ENCODE measurements at places on chromosomes 1 and 21.

DNA sequence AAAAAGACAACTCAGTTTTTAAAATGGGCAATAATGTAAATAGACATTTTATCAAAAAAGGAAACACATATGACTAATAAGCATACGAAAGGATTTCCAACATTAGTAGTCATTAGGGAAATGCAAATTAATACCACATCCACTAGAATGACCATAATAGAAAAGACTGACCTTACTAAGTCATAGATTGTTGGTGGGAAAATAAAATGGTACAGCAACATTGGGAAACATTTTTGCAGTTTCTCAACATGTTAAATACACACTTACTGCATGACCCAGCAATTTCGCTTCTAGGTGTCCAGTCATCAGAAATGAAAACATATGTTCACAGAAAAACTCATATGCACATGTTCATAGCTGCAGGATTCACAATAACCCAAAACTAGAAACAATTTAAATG is 29.9 kb upstream of the SLC44A3 start:
- no peak for DNase-seq

DNA sequence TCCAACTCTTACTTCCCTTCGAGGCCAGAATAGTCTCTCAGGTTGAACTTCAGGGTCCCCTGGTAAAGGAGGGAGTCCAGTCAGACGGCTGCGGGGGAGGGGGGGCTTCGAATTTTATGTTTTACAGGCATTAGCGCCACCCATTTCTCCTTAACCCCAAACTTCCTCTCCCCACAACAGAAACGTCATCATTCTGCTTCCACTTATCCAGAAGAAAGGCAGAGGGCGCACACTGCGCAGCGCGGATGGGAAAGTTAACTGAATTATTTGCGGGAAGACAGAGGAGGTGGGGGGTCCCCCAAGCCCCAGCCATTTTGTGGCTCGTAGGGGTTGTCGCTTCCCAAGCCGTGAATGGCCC is 529 bp upstream of the PRMT2 start:
- no peak for DNase-seq

- no peak for DNase-seq
These were observed 13.5 kb downstream of the KCNQ4 start for GRCh38 chr1:40796939-40797667.

GRCh38 chr1:3321559-3322449 is 132.7 kb upstream of the ARHGEF16 start:
- DNase-seq, result no peak

- DNase-seq, result no peak
These were observed 13.8 kb downstream of the SNX7 start for GRCh38 chr1:98675282-98675681.

- DNase-seq, result no peak
These were observed 108.7 kb downstream of the USH2A start for GRCh38 chr1:216314379-216315095.

- no peak for DNase-seq
These were observed 24.7 kb downstream of the ACKR1 start for GRCh38 chr1:159229260-159229885.

- DNase-seq, result no peak
These were observed 480.0 kb downstream of the LRRIQ3 start for GRCh38 chr1:73717976-73718375.

GRCh38 chr1:247469141-247469535 is 11.2 kb upstream of the OR2B11 start:
- no peak for DNase-seq

- DNase-seq, result peak; percentile 35
These were observed 69.5 kb downstream of the RHOU start for GRCh38 chr1:228804640-228805413.

DNA sequence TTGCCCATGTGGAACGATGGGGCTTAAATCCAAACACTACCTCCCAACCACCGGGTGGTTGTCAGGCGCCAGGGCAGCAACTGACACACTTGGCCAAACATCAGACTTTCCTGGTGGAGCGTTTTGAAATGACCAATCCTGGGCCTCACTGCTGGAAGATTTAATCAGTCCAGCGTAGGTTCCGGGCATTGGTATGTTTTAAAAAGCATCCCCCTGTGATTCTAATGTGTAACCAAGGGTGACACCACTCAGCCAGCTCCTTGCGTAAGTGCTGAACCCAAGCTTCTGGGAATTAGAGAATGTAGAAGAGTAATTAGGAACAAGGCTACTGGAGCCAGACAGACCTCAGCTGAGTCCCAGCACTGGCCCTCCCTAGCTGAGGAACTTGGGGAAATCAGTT is 44.8 kb upstream of the KAZN start:
- no peak for DNase-seq

DNA sequence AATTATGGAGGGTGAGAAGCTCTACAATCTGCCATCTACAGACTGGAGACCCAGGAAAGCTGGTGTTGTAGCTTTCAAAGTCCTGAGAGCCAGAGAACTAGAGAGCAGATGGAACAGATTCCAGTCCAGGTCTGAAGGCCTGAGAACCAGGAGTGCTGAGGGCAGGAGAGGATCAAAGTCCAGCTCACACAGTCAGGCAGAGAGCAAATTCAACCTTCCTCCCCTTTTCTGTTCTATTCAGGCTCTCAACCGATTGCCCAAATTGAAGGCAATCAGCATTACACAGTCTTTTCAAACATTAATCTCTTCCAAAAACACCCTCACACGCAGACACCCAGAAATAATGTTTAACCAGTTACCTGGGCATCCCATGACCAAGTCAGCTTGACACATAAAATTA is 2.5 kb upstream of the TMPRSS2 start:
- DNase-seq, result no peak

DNA sequence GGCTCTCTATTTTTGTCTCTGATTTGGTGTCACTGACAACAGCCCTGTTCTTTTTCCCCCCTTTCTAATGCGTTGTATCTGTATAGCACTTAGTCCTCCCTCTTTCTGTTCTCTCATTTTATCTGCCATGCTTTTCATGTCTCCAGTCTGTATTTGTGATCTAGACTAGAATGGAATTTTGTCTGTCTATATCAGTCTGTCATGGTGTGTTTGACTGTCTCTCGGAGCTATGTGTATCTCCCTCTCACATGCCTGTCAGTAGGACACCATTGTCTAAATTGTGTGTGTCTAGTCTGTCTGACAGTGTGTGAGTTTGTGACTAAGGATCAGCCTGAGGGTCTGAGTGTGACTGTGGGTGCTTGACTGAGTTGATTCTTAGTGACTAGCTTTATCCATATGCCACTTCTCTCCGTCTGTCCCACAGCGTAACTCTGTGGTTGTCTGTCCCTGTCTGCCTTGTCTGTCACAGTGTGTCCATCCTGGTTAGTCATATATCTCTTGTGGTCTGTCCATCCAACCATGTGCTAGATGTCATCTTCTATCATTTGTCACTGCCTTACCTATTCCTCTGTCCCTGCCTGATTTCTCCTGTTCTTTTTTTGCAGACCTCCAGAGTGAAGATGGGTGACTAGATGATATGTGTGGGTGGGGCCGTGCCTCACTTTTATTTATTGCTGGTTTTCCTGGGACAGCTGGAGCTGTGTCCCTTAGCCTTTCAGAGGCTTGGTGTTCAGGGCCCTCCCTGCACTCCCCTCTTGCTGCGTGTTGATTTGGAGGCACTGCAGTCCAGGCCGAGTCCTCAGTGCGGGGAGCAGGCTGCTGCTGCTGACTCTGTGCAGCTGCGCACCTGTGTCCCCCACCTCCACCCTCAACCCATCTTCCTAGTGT is 1.4 kb upstream of the B4GALT2 start:
- no peak for DNase-seq

- no peak for DNase-seq
These were observed 35.8 kb upstream of the CCN1 start for GRCh38 chr1:85544689-85545215.

DNA sequence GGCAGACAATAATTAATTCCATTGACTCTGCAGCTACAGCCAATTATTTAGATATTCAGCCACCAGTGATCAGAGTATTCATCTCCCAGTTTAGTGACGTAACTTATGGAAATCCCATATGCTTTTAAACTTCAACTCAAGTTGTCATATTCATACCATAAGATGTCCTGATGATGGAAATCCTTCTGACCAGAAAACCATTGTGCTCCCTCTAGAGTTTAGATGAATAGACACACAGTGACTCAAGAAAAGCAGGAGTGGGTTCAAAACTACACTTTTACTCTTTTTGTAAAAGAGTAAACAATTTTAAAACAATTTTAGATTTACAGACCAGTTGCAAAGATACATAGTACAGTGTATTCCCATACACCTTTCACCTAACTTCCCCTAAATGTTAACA is 463.7 kb downstream of the KCNT2 start:
- no peak for DNase-seq

DNA sequence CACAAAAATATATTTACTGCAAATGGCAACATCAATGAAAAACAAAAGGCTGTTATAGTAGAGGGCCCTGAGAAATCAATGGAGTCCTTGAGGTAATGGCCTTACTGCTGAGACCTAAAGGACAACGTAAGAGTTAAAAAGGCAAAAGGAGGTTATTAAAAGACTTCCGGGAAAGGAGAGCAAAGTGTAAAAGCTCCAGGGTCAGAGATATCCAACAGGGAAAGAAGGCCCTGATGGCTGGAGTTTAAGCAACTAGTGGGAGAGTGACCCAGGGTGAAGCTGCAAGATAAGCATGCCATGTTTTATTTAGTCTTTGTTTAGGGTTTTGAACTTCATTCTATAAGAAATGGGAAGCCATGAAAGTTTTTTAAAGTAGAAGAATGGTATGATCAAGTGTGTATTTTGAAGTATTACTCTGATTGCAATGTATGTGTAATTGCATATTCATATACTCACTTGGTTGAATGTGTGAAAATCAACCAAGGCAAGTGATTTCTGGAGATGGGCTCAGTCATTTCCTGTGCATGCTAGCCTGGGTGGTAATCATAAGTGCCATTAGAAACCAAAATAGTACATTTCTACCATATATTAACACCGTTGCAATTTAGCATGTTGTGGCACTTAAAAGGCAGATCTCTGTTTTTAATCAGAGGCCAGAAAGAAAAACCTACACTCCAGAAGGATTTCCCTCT is 5.3 kb upstream of the DPYD start:
- no peak for DNase-seq

- no peak for DNase-seq
These were observed 58.6 kb downstream of the MDM4 start for GRCh38 chr1:204574865-204575163.

GRCh38 chr1:89130716-89131115 is 4.8 kb upstream of the GBP2 start:
- DNase-seq, result no peak

GRCh38 chr1:166870584-166870983 is 5.5 kb downstream of the TADA1 start:
- no peak for DNase-seq

- no peak for DNase-seq
These were observed 7.4 kb downstream of the FOXD3 start for GRCh38 chr1:63329621-63330330.

DNA sequence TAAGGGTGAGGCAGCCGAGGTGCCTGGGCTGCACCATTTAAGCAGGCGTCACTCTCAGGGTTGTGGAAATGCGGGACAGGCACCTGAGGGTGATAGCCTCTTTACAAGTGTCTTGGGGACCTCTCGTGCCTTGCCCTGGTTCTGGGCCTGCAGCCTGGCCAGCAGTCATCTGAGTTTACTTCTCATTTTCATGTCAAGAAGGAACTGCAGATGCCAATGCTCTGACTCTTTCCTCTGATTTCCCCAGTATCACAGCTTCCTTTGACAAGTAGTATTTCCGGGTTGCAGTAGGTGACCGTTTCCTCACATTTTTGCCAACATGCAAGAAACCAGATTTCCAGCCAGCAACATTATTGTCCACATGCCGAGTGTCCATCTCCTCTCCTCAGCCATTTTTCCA is 286.9 kb downstream of the DISC1 start:
- no peak for DNase-seq

DNA sequence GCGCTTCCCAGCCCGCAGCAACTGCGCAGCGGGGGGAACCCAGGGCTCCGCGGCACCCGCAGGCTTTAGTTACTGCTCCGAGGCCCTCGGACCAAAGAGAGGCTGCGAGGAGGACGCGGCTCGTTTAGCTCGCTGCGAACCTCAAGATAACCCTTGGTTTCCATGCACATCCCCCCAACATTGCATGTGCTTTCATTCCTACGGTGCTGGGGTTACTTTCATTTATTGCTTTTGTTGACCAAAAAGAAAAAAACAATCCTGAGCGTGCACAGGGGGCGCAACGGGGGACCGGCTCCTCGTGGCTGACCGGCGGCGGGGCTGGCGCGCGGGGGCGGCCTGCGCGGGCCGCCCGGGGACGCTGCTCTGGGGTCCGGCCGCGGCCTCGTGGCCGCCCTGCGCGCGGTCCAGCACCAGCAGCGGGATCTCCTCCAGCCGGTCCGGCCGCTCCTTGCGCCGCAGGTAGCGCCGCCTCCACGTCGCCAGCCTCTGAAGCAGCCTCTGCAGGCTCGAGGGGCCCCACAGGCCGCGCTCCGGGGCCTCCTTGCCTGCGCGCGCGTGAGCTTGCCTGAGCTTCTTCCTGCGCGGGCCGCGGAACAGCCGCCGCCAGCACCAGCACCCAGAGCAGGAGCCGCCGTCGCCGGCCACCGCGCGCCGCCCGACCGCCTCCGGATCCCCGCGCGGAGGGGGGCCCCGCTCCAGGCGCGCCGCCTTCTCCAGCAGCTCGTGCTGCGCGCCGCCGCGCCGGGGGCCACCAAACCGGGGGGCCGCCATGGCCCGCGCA is 77.4 kb downstream of the DESI2 start:
- peak; percentile 23 for DNase-seq

DNA sequence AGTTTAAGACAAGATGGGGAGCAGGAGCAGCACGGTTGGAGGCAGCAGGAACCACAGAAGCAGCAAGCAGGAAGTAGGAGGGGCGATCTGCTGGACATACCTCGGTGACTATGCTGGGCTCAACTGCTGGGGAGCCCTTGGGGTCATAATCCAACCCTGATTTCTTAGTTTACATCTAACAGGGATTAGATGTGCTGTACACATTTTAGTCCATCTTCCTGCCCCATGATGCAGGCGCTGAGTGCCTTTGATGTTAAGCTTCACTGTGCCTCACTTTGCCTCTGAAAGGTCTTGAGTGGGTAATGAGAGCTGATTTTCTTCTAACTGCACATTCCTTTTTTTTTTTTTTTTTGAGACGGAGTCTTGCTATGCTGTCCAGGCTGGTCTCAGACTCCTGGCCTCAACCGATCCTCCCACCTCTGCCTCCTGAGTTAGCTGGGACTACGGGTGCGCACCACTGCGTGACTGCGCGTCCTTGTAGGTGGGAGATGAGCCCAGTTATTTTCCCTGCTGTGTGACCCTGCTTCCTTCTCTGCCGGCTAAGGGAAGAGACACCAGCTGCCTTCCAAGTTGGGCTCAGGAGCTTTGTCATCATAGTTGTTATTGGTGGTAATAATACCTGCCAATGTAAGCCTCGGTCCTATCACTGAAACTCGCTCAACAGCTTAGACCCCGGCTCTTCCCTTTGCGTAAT is 1.1 kb upstream of the RCAN3 start:
- peak; percentile 24 for DNase-seq

- DNase-seq, result no peak
These were observed 149.2 kb downstream of the PSMG1 start for GRCh38 chr21:39033878-39034589.

DNA sequence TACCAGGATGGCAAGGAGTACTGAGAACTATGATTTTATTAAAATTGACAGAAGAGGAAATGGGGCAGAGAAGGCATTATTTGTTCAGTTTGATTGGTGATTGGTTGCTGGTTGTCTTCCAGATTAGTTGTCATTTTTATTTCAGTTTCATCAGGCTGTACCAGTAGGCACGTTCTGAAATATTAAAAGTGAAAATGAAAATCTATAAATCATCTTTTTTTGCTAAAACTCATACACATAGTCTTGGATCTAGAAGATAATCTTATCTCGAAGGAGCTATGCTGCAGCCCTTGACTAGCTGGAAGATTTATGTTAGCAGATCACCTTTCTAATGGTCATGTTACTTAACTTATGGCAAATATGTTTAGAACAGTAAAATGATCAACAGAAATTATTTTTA is 29.0 kb downstream of the NEK7 start:
- no peak for DNase-seq
